HS-27A (cell line): ENCODE measurements at places on chromosomes 6 and 20.

GRCh38 chr20:63653041-63653973 is at the start of gene STMN3:
TSS of gene STMN3 (minus strand) at chr20:63653424. CDS start at chr20:63653345, 79 bp downstream.
- peak; percentile 23 for DNase-seq

GRCh38 chr6:50520326-50521266 is 192.7 kb upstream of the TFAP2D start:
- no peak for DNase-seq

DNA sequence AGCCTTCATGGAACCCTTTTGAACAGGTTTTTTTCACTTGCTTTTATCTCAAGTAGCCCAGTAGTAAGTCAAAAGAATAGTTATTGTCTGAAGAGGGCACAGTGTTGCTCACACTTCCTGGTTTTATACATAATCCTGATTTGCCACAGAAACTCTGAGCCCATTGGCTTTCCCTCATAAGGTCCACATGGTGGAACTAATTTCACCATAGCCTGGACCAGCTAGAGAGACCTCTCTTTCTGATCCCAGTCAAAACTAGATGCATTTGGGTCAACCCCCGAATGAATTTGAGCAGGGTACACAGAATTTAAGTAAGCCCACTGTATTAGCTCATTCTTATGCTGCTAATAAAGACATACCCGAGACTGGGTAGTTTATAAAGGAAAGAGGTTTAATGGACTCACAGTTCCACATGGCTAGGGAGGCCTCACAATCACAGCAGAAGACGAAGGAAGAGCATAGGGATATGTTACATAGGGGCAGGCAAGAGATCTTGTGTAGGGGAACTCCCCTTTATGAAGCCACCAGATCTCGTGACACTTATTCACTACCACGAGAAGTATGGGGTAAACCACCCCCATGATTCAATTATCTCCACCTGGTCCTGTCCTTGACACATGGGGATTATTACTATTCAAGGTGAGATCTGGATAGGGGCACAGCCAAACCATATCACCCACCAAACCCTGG is 6.2 kb downstream of the RWDD2A start:
- DNase-seq, result no peak

GRCh38 chr6:88349511-88349910 is 183.4 kb upstream of the CNR1 start:
- no peak for DNase-seq

DNA sequence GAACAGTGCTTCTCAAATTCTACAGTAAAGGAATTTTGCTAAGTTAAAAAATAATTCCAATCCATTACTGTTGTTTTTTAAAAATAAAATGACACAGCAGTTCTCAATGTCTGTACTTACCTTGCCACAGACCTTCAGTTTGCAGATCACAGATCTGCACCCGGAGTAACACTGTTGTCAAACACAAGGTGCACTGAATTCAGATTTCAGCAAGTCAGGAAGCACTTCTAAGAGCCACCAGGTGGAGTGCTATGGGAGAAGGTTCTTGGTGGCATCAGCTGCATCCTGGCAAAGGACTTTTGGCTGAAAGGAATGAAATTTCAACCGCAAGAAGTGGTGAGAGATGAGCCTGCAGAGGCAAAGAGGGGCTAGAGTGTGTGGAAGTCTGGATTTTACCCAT is 17.4 kb downstream of the RSPH4A start:
- no peak for DNase-seq

GRCh38 chr6:43938178-43939105 is 168.4 kb downstream of the VEGFA start:
- no peak for DNase-seq

DNA sequence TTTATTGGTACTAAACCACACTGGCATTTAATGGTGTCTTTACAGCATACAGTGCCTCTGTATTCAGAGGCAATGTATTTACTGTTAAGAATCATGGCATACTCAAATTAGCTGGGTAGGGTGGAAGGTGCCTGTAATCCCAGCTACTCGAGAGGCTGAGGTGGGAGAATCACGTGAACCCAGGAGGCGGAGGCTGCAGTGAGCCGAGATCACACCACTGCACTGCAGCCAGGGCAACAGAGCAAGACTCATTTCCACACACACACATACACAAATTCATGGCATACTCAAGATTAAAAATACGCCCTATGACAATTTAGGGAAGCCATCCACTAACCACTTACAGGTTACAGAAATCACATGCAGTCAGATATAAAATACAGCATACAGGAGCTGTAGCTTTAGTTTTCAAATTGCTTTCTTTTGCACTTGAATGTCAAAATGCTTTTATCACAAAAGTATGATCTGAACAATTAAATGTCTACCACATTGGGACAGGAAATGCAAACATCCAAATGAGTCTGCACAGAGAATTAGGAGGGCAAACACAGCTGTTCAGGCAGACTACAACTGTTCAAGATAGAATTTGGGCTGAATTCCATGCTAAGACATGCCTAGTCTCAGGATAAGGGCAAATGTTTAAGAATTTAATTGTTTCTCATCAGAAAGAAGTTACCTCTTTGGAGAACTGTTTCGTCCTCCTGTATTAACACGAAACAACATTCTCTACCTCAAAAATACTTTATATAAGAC is 36.4 kb downstream of the CSNK2A1 start:
- no peak for DNase-seq

- no peak for DNase-seq
Measured at GRCh38 chr6:138868181-138868580, 72.3 kb downstream of the ECT2L start.

GRCh38 chr6:12776291-12776690 is 59.7 kb downstream of the PHACTR1 start:
- DNase-seq, result no peak

GRCh38 chr6:33075568-33076405 is at the start of gene HLA-DPB1:
TSS of gene HLA-DPB1 (plus strand) at chr6:33075990. CDS start at chr6:33076042, 52 bp downstream.
- no peak for DNase-seq

DNA sequence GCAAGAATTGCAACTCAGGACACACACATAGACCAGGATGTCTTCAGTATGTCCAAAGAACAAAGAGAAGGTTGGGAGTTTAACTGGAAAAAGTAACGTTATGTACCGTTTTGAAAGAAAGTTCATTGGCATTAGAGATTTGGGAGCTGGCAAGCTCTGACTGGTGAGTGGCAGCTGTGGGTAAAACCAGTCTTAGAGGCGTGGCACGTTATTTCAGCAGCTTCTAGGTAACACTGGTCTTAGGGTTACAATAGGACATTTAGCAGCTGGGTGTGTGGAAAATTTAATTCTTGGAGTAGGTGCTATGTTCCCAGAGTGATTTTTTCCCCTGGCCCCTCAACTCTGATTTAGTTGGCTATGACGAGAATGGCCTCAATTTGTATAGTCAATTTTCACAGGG is 19.2 kb downstream of the SNRPB start:
- no peak for DNase-seq

DNA sequence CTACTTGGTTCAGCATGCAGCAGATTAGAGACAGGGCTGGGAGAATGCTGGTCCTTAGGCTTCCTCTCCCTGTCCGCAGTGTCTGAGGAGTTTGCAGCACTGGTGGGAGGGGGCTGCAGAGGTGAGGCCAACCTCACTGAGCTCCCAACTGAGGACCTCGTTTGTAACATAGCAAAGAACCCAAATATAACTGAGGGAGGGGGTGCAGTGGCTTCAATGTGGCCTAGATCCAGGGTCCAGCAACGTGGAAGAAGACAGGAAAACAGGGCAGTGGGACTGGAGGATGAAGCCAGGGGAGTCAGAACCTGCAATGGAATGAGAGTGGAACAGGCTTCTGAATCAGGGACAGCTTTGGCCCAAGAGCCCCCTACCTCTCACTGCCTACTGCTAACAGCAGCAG is 84.3 kb upstream of the MAFB start:
- no peak for DNase-seq

- no peak for DNase-seq
Measured at GRCh38 chr20:1254254-1254653, 11.8 kb upstream of the SNPH start.

GRCh38 chr6:11648889-11649288 is 111.3 kb downstream of the TMEM170B start:
- DNase-seq, result no peak

- DNase-seq, result no peak
Measured at GRCh38 chr20:24208652-24209051, 220.1 kb upstream of the GGTLC1 start.

DNA sequence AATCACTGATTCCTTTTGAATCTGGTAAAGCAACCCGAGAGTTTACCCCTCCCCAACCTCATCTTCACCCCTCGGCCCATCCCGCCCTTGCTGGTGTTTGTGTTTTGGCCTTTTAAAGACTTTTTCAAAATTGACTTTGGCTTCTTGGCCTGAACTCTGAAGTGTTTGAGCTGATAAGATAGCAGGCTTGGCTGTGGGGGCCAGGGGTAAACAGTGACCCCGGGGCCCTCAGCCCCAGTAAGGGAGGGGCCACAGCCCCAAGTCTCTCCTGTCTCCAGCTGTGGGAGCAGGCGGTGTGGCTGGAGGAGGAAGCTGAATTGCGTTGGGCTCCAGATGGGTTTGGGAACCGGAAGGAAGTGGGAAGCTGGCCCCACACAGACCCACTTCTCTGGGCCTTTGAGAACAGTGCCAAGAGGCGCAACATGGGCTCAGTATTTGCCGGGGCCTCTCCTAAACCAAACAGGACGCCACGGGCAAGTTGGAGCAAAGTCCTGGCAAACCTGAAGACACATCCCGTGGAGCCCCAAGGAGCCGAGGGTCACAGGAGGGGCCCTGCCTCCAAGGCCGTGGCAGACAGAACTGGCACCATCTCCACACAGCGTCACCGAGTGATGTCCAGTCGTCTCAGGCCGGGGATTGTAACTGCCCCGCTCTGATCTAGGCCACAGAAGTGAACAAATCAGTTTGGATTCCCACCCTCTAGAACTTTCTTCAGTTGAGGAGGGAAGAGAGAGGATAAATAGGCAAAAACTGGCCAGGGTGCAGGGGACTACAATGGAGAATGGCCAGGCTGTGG is 54.3 kb upstream of the PTPN1 start:
- no peak for DNase-seq

- DNase-seq, result no peak
Measured at GRCh38 chr6:170030284-170030815, 260.5 kb downstream of the DLL1 start.

GRCh38 chr20:50928469-50928868 is 2.8 kb downstream of the ADNP start:
- DNase-seq, result no peak

GRCh38 chr6:119575721-119576120 is 226.2 kb upstream of the MAN1A1 start:
- no peak for DNase-seq

DNA sequence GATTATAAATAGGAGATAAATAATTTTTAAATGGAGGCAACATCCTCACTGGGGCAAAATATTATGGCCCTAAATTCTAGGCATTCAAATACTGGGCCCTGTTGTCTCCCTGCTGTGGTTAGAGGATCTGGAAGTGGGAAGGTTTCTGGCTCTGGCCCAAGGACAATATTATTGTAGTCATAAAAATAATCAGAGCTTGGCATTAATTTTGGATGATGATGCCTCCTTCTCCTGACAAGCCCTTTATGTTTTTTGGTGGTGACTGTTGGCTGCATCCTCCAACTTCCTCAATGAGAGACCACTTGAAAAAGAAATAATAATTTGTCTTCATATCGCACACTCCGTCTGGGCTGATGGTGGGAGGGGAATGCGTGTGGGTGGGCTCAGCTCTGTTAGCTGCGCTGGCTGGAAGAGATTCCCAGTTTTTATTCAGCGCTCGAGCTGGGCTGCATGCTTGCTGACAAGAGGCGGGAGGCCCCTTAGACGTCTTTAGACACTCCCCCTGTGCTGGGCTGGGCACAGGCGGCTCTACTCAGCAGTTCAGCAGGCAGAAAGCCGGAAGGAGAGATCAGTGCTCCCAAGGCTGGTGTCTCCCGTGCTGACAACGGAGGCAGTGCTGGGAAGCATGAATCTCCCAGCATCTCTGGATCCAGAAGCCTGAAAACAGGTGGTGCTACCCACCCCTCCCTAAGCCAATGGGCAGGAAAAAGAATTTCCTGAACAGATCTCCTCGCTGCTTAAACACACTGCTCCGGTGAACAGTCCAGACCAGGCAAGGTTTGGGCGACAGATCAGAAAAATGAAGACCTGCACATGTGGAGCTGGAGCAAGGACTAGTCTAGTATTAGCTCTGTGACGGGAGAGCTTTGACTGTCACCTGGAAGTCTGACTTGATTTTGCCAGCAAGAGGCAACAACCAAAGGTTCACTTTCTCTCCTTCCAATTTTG is 97.7 kb downstream of the SYCP2 start:
- no peak for DNase-seq

DNA sequence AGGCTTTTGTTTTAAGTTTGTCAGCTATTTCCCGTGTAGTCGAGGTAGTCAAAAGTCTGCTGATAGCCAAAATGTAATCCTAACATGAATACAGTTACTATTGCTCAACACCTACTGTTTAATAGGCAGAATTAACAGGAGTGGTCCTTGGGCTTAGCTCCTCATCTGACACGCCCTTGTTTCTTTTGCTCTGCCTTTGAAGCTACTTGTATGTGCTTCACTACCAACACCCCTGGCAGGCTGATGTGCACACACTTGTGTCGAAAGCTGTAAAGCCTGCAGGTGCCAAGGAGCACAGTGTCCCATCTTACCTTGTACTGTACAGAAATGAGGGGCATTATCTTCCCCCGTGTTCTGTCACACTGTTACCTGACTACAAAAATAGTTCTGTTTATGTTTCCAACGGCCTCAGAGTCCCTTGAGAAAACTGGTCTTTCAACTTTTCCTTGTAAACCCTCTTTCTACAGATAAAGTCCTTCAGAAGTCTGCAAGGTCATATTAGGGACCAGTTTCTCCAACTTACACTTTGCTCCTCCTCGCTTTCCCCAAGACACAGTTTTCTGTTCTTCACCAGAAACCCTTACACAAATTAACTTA is 9.3 kb downstream of the SDHAF4 start:
- no peak for DNase-seq

DNA sequence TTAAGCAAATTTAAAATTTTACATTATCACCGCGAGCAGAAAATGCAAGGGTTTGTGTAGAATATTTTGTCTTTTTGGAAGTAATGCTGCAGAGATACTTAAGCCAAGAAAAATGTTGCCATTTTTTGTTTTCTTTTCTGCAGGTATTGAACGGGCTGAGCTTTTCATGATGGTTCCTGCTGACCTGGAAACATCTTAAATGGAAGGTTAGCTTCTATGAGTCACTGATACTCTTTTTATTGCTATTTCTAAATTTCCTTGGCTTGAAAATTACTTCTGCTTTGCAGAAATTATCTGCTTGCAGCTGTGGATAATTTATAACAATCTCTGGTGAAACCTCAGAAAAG is 12.7 kb downstream of the SYTL3 start:
- no peak for DNase-seq

- DNase-seq, result no peak
Measured at GRCh38 chr6:11532097-11532496, 5.5 kb upstream of the TMEM170B start.
